ENCODE measurements at places on chromosomes 3 and 15.

- peak; percentile 9 for DNase-seq
These were observed 29.7 kb downstream of the EFCAB12 start for GRCh38 chr3:129398803-129399144.

GRCh38 chr3:112973325-112974177 is 1.4 kb downstream of the CD200R1 start:
- DNase-seq = no peak

DNA sequence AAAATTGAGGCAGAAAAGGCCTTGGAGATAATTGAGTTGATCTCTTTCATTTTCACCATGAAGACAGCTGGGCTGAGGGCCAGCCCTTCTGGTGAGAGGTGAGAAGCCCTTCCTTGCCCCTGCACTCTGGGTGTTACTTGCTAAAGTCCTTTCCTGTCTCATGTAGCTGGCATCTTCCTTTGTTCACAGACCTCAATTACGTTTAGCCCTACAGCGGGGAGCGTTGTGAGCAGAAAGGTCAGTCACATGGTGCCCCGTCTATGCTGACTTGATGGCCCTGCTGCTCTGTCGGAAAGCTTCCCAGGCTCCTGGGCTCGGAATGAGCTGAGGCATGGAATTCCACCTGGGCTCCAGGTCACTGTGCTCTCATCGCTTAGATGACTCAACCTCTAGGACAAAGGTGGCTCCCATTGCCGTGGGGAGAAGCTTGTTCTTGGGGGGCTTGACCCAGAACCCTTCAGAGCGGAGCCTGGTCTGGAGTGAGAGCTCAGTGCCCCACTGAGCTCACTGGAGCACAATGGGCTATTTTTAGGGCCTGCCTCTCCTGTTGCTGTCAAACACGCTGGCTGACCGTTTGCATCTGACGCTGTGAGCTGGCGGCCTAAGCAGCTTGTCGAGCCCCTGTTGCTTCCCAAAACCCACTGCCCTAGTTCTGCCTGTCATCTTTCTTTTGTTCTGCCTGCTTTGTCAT is 47.0 kb downstream of the RPLP1 start:
- no peak for DNase-seq

DNA sequence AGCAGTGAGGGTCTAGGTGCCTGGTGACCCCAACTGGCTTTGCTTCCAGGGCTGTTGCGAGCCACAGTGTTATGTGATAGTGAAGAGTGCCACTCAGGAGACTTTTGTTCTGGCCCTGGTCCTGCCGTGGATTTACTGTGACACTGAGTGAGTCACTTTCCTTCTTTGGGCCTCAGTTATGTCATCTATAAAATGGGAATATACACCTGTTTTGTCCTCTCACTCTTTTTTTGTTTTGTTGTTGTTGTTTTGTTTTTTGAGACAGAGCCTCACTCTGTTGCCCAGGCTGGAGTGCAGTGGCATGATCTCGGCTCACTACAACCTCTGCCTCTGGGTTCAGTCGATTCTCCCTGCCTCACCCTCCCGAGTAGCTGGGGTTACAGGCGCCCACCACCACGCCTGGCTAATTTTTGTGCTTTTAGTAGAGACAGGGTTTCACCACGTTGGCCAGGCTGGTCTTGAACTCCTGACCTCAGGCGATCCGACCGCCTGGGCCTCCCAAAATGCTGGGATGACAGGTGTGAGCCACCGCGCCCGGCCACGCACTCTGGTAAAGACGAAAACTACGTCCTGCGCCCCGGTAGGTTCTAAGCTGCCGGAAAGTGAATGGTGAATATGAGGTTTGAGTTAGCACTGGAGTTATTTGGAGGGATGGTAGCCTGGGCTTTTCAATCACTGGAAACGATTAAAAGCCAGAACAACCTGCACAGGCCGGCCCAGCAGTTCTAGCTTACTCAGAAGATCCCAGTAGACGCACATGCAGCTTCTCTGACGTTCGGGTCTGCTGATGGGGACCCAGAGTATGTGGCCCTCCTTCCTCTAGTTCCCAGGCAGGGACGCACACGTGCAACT is 46.6 kb downstream of the BDH1 start:
- DNase-seq = no peak

DNA sequence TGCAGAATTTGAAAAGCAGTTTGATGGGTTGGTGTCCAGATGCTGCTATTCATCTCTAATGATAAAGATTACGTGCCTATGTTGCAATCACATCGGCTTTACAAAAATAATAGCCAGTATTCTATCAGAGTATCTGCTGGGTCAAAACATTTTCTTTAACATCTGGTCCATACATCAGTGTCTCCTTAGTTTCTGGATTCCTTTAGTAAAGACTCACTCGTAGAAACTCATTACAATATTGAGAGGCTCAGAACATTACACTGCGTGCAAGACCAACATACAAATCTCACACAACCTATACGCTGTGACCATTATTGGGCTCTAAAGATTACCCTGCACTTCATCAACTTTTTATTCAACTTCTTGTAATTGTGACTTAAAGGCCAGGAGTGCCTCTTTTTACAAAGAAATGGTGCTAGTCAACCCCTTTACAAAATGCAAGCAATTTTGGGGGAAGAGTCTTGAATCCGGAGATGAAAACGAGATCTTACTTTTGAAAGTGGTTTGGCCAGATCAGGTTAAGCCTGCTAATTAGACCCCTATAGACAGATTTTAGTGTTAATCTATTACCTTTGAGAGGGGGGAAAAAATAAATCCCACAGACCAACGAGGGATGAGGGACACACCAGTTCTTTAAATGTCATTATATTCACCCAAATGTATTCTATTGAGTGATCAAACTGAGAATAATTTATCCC is 2.9 kb downstream of the TRA2B start:
- no peak for DNase-seq

DNA sequence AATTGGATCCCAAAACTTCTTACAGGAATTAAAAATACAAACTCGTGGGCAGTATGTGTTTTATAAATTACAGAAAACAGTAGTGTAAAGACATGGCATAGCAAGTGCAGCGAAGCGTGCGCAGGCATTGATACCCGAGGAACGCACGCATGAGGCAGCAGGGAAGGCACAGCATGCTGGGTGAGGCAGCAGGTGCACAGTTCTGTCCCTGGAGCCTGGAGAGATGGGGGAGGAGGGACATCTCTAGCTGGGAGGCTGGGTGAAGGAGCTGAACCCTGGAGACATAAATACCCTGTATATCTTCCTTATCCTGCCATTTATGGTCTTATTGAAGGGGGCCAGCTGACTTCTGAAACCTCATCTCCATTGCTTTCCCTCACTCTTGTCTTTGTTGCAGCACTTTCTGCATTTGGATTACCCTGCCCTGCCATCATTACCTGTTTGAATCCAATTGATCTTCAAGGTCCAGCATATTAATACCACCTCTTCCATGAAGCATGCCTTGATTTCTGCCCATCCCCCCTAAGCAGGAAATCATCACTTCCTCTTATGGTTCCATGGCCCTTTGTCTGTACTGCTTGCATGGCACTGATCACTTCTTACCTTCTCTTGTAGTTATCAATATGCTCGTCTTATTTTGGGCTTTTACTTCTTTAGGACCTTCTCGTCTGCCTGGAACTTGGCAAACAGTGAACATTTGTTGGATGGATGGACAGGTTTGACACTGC is 20.5 kb downstream of the LPP start:
- no peak for DNase-seq

DNA sequence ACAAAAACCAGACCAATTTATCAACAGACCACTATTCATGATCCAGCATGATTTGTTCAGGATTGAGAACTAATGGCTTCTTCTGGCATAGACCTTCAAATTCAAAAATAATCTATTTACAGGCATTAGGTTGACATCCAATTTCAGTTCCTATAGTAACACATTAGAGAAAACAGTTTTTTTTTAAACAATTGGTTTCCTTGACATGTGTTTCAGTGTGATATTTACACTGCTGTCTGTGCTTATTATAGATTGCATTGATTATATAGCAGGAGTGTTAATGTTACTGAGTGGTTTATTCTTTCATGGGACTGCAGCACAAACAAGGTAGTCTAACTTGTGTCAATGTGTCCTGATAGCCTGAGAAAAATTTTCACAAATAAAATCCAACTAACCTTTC is 579.3 kb downstream of the PLOD2 start:
- no peak for DNase-seq

Data from T follicular helper cell (primary cell).